Suprapubic skin (tissue), 4 donors: ENCODE measurements at places on chromosomes 12 and 14.

DNA sequence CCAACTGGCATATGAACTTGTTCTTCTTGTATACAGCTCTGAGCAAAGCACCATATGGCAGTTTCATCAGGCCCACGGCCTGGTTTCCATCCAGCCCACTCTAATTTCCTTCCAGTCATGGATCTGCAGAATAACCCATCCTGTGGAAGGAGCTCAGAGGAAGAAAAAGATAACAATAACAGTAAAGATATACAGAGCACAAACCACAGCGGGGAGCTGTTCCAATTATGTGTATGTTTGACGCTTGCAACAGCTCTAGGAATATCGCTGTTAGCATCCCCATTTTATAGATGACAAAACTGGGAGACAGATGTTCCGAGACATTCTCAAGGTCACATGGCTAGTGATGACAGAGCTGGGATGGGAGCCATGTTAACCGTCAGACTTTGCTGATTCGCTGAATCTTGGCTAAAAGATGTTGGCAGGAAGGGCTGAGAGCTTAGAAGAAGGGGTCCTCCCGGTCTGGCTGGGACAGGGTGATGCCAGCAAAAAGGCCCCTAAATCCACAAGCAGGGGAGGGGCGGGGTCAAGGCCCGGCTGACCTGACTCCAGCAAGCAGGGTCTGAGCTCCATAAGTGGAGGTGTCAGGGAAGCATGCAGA lies 34.4 kb upstream of the CIPC start:
- DNase-seq: no peak

DNA sequence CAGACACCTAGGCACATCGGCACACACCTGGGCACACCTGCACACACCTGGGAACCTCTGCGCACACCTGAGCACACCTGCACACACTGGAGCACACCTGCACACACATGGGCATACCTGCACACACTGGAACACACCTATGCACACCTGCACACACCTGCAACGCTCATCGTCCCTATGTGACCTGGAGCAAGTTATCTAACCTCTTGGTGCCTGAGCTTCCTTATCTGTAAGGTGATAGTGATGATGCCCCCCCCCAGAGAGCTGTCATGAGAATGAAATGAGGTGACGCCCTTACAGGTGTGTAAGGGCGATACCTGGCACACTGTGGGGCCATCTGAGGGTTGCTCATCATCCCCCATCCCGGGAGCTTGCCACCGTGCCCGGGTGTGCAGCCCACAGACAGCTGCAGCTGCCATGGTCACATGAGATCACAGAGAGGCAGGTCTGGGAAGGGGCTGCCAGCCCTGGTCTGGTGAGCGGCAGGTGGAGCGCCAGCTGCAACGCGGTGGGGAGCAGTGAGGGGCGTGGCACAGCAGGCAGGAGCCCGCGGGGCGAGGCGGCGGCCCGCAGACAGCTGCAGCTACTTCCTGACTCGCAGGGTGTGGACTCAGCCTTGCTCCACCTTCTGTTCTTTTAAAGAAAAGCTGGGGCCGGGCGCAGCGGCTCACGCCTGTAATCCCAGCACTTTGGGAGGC lies 59.9 kb upstream of the FBRSL1 start:
- DNase-seq: no peak

- DNase-seq: no peak
Observed at GRCh38 chr12:124564971-124565491, 2.4 kb downstream of the NCOR2 start.

GRCh38 chr12:14219156-14219555 lies 146.3 kb upstream of the ATF7IP start:
- DNase-seq: no peak

- no peak for DNase-seq
Observed at GRCh38 chr14:75673345-75674035, 12.4 kb downstream of the TTLL5 start.

GRCh38 chr12:109196332-109196731 lies 79.9 kb downstream of the ACACB start:
- no peak for DNase-seq

- DNase-seq: no peak
Observed at GRCh38 chr12:103933237-103933636, 3.0 kb downstream of the HSP90B1 start.

DNA sequence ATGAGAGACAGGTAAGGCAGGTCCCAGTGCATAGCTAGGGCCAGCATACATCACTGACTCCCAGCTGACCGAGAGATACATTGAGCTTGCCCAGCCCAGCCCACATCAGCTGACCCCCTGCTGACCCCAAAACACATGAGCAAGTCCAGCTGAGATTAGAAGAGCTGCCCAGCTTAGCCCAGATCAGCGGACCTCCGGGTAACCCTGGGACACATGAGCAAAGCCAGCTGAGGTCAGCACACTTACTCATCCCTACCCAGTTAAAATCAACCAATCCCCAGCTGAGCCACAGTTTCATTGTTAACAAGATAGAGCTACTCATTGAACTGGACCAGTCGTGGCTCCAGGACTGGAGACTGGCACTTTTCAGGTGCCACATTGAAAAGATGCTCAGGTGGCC lies 21.8 kb upstream of the FBXO34 start:
- no peak for DNase-seq

- no peak for DNase-seq
Observed at GRCh38 chr12:120361506-120362208, 7.3 kb downstream of the MSI1 start.

GRCh38 chr12:89134213-89134770 lies 218.0 kb downstream of the DUSP6 start:
- DNase-seq: no peak

GRCh38 chr14:100629098-100629497 lies 41.9 kb upstream of the BEGAIN start:
- DNase-seq: no peak

DNA sequence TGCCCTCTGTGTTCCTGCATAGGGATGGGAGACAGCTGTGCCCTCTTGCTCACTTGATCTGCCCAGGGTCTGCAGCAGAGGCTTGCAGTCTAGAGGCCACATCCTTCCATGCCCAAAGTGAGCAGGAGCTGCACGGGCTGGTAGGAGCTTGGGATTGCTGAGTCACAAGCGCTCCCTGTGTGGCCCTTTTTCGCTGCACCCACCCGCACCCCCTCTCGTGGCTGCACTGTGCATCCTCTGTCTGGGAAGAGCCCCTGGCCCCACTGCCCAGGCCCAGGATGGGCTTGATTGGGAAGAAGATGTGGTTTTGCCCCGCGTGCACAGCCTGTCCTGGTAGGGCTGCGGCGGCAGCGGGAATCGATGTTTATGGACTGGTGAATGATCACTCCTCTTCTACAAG lies 192.4 kb downstream of the TSPAN9 start:
- DNase-seq: no peak

GRCh38 chr12:45587877-45588533 lies 141.5 kb upstream of the ARID2 start:
- DNase-seq: no peak

DNA sequence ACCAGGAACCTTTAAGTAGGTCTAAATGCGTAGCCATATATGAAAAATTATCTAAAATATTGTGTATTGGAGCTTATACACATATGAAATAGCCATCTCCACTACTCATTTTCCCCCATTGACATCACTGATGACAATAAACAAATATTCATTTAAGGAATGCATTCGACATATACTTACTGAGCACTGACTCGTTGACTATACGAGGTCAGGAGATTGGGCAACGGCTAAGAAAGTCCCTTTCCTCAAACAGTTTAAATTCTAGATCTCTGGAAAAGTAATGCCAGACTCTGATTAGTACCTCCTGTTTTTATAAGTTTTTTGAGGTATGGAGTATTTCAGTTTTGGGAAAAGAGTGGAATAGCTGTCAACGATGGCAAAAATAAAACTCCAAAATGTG lies 139.4 kb upstream of the DIO2 start:
- no peak for DNase-seq

DNA sequence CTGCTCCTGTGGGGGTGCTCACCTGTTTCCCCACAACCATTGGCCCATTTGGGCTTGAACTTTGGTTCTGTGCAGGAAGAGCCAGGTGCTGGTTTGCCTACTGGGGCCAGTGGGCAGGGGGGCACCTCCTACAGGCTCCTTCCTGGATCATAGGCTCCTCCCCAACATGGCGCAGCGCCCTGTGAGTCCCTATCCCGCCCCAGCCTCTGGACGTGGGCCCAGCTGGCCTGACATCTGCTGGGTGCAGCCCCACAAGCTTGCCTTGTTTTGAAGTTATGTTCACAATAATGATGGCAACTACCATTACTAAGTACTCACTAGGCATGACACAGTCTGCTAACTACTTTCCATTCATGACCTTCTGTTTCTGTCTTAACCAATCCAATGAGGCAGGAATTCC lies 147.8 kb downstream of the RBM19 start:
- no peak for DNase-seq

DNA sequence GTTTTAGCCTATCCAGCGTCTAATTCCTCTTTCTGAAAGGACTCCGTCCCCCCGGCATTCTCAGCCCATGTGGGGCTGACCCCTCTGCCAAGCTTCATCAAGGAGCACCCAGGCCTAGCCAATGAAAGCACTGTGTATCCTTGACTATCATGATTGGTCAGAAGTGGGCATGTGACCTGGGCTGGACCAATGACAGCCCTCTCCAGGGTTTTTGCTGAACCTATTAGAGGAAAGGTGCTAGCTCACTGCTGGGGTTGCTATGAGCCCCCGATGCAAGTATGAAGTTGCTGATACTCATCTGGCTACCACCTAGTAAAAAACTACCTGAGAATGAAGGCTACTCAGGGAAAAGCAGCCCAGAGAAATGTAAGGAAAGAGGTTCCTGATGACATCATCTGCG lies 68.1 kb downstream of the LRRC74A start:
- no peak for DNase-seq

DNA sequence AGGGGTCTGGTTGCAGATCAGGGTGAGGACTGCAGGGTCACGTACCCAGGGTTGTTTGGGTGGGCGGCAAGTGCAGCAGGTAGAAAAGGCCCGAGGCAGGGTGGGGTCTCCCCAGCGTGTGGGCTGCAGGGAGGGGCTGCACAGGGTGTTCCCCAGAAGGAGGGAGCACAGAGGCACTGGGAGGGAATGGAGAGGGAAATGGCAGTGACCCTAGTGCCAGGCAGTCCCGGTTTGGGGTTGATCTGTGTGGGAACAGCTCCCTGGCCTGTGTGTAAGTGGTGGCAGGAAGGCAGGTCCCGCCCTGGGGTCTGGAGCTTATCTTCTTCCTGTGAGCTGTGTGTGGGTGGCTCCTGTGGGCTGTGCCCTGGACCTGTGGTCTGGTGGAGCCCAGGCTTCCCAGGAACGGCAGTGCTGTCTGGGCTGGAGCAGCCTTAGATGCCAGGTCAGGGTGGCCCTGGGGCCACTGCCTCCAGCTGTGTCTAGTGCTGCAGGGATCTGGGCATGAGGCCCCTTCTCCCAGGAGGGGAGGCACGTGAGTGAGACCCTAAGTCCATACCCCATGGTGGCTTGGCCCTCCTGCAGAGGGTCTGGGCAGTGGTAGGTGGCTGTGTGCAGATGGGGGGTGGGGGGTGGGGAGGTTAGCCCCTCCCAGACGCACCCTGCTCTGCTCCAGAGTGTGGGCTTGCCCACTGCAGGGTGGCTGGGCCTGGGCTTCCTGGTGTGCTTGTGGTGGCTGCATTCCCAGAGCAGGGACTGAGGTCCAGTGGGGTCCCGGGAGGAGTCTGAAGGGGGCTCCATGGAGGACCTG lies 363.5 kb downstream of the TMEM121 start:
- DNase-seq: peak; percentile 42

GRCh38 chr12:124636138-124636978 lies 68.9 kb upstream of the NCOR2 start:
- DNase-seq: no peak

GRCh38 chr14:94379291-94380224 lies 8.8 kb downstream of the SERPINA1 start:
- no peak for DNase-seq

- no peak for DNase-seq
Observed at GRCh38 chr14:106737021-106737420, 1210.6 kb downstream of the TMEM121 start.

- no peak for DNase-seq
Observed at GRCh38 chr14:22856428-22856827, 15.1 kb upstream of the LRP10 start.

GRCh38 chr14:49106741-49107667 lies 479.2 kb downstream of the RPS29 start:
- DNase-seq: no peak

DNA sequence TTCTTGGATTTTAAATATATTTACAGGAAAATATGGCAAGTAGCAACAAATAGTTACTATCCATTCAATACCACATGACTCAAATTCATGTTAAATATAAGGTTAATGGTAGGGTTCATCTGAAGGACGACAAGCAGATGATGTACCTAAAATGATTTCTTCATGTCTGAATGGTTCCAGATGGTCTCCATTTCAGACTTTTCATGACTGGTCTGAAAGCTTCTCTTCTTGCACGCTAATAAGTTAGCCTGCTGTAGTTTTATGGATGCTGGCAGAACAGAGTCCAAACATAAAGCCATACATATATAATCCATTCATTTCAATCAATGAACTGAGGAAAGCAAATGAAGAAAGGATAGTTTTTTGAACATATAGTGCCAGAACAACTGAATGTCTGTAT lies 257.0 kb upstream of the MGAT4C start:
- DNase-seq: no peak

DNA sequence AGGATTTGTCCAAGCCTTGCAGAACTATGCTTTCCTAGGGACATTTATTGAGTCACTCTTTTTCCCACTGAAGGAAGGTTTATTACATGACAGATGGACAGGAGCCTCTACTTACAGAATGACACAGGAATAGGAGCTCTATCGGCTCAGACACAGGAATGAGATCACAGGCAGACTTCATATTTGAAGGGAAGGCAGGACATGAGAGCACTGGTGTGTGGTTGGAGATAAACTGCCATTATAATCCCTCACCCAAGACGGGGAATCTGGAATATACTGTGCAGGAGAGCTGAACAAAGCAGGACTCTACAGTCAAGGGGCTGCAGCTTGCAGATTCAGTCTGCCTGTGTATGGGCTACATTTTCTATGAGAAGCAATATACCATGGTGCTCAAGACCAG lies 26.8 kb upstream of the IL22 start:
- DNase-seq: no peak

- DNase-seq: no peak
Observed at GRCh38 chr14:53668897-53669296, 287.7 kb downstream of the BMP4 start.

GRCh38 chr12:59077575-59078426 lies 157.5 kb upstream of the LRIG3 start:
- no peak for DNase-seq

- no peak for DNase-seq
Observed at GRCh38 chr12:113226696-113227568, 5.7 kb downstream of the TPCN1 start.
